ENCODE measurements at places on chromosomes 4 and X. TPM values are rescaled to one million over a fixed set of nuclear protein-coding genes. Genes with fewer than 3 reads are reported as not detected.

Gene ZNF185
- total RNA-seq: 1.5 TPM

GRCh38 chrX:133995759-133996158, 10.4 kb upstream of the GPC3 start:
- no peak for DNase-seq

Gene HOPX
- 16.5 TPM for total RNA-seq

DNA sequence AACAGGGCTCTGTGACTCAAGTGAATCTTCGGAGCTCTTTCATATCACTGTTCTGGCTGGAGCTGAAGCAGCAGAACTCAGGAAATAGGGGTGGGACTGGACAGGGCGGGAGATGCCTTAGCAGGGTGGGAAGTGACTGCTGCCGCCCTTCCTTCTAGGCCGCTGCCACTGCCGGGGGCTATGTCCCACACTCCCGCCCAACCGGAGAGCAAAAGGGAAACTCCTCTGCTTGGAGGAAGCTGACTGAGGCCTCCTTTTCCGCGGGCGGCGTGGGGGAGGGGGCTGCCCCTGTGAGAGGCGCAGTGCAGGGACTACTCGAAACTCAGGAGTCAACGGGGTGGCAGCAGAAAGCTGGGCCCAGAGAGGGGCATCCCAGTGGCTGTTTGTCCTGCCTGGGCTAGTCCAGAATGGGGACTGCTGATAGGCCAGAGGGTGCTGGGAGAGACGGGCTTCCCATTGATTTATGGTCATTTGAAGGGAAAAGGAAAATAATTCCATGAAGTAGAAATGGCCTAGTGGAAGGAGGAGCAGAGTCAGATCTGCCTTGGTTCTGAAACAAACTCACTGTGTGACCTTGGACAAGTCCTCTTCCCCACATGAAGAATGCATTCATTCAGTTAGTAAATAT, 36.9 kb downstream of the STARD8 start:
- DNase-seq: peak; percentile 26

Gene RTL3
- not detected for total RNA-seq

DNA sequence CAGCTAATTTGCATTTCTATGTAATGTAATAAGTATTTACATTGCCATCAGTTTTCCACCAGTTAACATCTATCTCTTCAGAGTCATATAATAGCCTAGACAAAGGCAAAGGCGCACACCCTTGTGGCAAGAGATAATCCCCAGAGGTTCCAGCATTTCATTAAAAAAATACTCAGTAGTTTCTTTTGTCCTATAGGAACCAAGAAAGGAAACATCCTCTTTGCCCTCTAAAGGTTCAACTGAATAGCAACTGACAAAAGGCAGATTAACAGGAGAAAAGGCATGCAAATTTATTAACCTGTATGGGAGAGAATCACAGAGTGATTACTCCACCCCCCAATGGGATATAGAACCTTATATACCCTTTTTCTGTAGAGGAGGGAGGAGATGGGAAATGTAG, 48.4 kb downstream of the MAGEB17 start:
- no peak for DNase-seq

Gene UGT2B7
- not detected for total RNA-seq

Gene TLR2
- total RNA-seq: 1.1 TPM

Gene AVPR2
- total RNA-seq: not detected

DNA sequence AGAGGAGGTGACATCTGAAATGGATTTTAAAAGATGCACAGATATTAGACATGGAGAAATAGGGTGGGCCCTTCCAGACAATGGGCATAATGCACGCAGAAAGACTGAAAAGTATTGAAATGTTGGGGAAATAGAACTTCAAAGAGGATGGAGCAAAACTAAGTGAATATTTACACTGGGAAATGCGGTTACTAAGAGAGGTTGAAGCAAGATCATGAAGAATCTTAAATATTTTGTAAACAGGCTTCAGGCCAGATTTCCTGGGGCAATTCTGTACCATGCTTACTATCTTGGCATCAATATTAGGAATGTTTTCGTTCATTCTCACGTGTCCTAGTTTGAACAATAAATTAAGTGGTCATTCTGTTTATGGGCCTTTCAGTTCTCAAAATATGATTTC, 216.3 kb downstream of the ADAMTS3 start:
- no peak for DNase-seq
